ENCODE measurements at places on chromosomes 6 and 20. TPM values are rescaled to one million over a fixed set of nuclear protein-coding genes. Genes with fewer than 3 reads are reported as not detected.

GRCh38 chr6:11190625-11191245 is 41.7 kb downstream of the NEDD9 start:
- no peaks in the 10 kb centered on the region for H3K4me1 ChIP-seq
- DNase-seq, result no peak
- no peak overlapping the region for H3K4me3 ChIP-seq

EFCAB8 gene
- 2.8 TPM for total RNA-seq

DNA sequence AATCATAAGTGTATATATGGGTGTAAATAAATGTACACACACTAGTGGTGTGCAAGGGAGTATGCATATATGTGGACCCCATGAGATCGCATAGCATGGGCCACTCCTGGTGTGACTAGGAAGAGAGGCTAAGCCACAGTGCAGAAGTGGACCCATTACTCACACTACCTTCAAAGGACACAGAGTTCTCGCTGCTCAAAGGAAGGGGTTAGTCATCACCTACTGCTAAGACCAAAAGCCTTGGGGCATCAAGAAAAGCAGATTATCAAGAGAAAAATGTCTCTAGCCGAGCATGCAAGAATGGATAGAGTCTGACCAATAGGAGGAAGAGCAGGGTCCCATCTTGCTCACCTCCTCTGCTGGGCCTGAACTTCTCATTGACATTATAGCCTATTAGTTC is 195.5 kb downstream of the MAFB start:
- no peak for DNase-seq
- no peak overlapping the region for H3K27ac ChIP-seq
- H3K4me3 ChIP-seq, result no peak overlapping the region
- no peaks in the 10 kb centered on the region for H3K4me1 ChIP-seq
- H3K27me3 ChIP-seq, result no peaks in the 10 kb centered on the region
- no peaks in the 10 kb centered on the region for H3K36me3 ChIP-seq

GMEB2 gene
- total RNA-seq, result 26.7 TPM

DNA sequence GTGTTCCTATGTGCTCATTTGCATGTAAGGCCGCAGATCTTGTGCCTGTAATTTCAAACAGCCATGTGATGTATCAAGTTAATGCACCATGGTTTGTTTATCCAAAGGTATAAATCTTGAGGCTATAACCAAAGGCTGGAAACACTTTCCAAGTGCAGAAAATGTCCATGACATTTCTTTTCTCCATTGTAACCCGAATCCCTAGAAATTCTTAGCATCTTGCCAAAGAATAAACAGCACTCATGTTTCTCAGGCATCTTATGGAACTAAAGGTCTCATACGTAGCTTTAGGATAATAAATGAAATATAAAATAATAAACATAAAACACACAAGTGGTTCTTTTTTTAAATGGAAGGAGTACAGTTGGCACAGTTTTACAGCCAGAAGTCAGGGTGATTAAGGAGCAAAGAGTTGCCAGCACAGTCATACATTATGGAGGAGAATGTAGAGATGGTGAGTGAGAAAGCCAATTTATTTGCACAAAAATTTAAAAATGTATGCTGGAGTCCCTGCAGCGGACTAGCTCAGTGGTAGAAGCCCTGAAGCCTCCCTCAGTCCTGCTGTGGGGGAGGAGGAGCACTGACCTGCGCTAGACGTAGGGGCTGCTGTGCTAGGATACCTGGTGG is 18.0 kb downstream of the CDH26 start:
- H3K36me3 ChIP-seq, result no peaks in the 10 kb centered on the region
- DNase-seq, result no peak
- no peaks in the 10 kb centered on the region for H3K4me1 ChIP-seq
- no peak overlapping the region for H3K4me3 ChIP-seq
- H3K27ac ChIP-seq, result no peak overlapping the region

DNA sequence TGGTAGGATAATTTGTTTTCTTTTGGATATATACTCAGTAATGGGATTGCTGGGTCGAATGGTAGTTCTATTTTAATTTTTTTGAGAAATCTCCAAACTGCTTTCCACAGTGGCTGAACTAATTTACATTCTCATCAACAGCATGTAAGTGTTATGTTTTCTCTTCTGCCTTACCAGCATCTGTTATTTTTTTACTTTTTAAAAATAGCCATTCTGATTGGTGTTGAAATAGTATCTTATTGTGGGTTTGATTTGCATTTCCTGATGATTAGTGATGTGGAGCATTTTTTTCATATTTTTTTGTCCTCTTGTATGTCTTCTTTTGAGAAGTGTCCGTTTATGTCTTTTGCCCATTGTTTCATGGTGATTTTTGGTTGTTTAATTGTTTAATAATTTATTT is 11.9 kb downstream of the HINT3 start:
- H3K27ac ChIP-seq, result no peak overlapping the region
- peaks cover 11% of the 10 kb centered on the region for H3K36me3 ChIP-seq
- DNase-seq, result no peak
- no peaks in the 10 kb centered on the region for H3K27me3 ChIP-seq

KHDC1 gene
- 0.66 TPM for total RNA-seq

- no peak overlapping the region for H3K27ac ChIP-seq
- H3K36me3 ChIP-seq, result no peaks in the 10 kb centered on the region
- no peak for DNase-seq
- H3K27me3 ChIP-seq, result no peaks in the 10 kb centered on the region
- H3K4me3 ChIP-seq, result no peak overlapping the region
These were observed 4.1 kb upstream of the KCNQ5 start for GRCh38 chr6:72617721-72618120.

GRCh38 chr6:139265512-139266190 is 26.1 kb downstream of the TXLNB start:
- no peak overlapping the region for H3K4me3 ChIP-seq
- H3K27me3 ChIP-seq, result no peaks in the 10 kb centered on the region
- H3K36me3 ChIP-seq, result no peaks in the 10 kb centered on the region
- peaks cover 10% of the 10 kb centered on the region for H3K4me1 ChIP-seq
- H3K27ac ChIP-seq, result no peak overlapping the region
- DNase-seq, result no peak

GRCh38 chr20:43040427-43040826 is 149.3 kb downstream of the PTPRT start:
- no peak overlapping the region for H3K27ac ChIP-seq
- H3K4me1 ChIP-seq, result no peaks in the 10 kb centered on the region
- no peak for DNase-seq
- H3K27me3 ChIP-seq, result no peaks in the 10 kb centered on the region
- no peaks in the 10 kb centered on the region for H3K36me3 ChIP-seq
- no peak overlapping the region for H3K4me3 ChIP-seq

- peaks cover 9% of the 10 kb centered on the region for H3K4me1 ChIP-seq
- H3K36me3 ChIP-seq, result no peaks in the 10 kb centered on the region
- H3K27ac ChIP-seq, result no peak overlapping the region
- DNase-seq, result no peak
- H3K27me3 ChIP-seq, result no peaks in the 10 kb centered on the region
- H3K4me3 ChIP-seq, result no peak overlapping the region
These were observed 42.5 kb downstream of the LYRM2 start for GRCh38 chr6:89596056-89596455.

DNA sequence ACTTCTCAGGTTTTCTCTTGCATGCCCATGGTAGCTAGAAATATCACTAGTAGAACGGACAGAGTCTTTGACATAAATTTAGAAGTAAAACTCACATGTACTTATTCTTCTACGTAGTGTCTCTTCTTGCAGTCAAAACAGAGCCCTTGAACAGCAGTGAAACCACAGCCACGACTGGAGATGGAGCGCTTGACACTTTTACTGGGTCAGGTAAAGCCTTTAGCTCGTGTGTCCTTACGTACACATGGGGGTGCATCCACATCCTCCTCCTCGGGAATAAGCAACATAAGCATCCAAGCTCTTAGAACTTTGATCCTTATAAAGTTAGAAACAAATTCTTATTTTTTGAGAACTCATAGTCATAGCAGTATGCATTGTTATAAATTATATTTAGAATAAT is 215.3 kb downstream of the EYA4 start:
- H3K27me3 ChIP-seq, result no peaks in the 10 kb centered on the region
- no peaks in the 10 kb centered on the region for H3K4me1 ChIP-seq
- no peak overlapping the region for H3K4me3 ChIP-seq
- no peaks in the 10 kb centered on the region for H3K36me3 ChIP-seq
- no peak for DNase-seq
- H3K27ac ChIP-seq, result no peak overlapping the region

DNA sequence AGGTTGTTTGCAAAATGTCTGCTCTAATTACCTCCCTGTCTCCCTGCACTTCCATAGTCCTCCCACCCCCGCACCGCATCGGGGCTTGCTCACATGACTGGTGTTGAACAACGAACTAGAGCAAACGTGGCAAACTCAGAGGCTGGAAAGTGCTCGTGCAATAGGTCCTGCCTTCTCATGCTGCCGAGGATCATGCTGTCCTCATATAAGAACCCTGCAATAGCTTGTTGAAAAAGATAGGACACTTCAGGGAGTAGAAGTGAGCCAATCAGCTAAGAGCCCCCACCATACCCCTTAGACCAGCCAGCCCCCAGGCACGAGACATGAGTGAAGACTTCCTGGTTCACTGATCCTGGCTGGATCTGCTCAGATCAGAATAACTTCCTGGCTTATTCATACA is 219.2 kb downstream of the C6orf118 start:
- H3K4me1 ChIP-seq, result no peaks in the 10 kb centered on the region
- DNase-seq, result no peak
- H3K27ac ChIP-seq, result no peak overlapping the region
- H3K27me3 ChIP-seq, result no peaks in the 10 kb centered on the region
- H3K4me3 ChIP-seq, result no peak overlapping the region
- H3K36me3 ChIP-seq, result no peaks in the 10 kb centered on the region

DNA sequence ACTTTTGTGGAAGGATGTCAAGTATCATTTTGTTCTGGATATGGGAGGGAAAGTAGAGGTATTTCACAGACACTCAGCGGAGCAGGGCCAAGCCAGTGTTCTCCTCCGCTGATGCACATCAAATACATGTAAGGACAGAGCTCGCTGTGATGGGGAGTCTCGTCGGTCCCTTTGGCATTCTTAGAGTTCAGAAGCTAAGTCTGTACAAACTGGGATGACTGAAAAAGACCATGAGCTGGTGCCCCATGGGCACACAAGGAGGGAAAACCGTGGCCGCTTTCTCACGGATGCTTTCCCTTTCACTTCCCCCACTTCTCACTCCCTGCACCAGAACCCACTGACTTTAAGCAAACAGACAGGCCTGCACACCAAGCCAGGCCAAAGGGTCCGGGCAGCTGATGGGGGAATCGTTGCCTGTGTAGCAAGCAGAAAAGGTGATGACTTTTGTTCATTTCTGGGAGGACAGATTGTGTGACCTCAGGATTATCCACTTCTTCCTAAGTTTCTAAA is 27.7 kb upstream of the MPC1 start:
- H3K36me3 ChIP-seq, result no peaks in the 10 kb centered on the region
- H3K27ac ChIP-seq, result no peak overlapping the region
- H3K4me1 ChIP-seq, result peaks cover 48% of the 10 kb centered on the region
- no peak overlapping the region for H3K4me3 ChIP-seq

GRCh38 chr20:32337937-32338661 is 20.0 kb upstream of the ASXL1 start:
- H3K27me3 ChIP-seq, result no peaks in the 10 kb centered on the region
- no peak overlapping the region for H3K4me3 ChIP-seq
- H3K36me3 ChIP-seq, result no peaks in the 10 kb centered on the region

DNA sequence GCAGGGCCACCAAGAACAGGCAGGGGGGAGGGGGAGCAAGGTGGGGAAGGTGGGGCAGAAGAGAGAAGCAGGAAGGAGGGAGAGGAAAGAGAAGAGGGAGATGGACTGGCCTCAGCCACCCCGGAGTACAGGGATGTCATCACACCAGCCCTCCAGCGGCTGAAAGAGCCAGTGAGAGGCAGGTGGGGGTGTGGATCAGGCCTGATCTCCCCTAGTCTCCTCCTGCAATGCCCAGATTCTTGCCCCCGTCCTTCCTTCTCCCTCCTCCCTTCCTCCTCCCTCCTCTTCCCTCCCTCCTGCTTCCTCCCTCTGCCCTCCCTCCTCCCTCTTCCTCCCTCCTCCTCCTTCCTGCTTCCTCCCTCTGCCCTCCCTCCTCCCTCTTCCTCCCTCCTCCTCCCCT is 61.5 kb downstream of the YTHDF1 start:
- no peaks in the 10 kb centered on the region for H3K36me3 ChIP-seq
- DNase-seq, result no peak
- H3K4me1 ChIP-seq, result no peaks in the 10 kb centered on the region
- no peaks in the 10 kb centered on the region for H3K27me3 ChIP-seq
- no peak overlapping the region for H3K4me3 ChIP-seq

- no peak for DNase-seq
- no peak overlapping the region for H3K4me3 ChIP-seq
- no peaks in the 10 kb centered on the region for H3K27me3 ChIP-seq
These were observed 28.0 kb downstream of the ARFGEF2 start for GRCh38 chr20:48949304-48950170.

GRCh38 chr20:24543168-24543567 is 73.7 kb downstream of the SYNDIG1 start:
- no peak for DNase-seq
- no peak overlapping the region for H3K4me3 ChIP-seq
- H3K4me1 ChIP-seq, result no peaks in the 10 kb centered on the region
- H3K27ac ChIP-seq, result no peak overlapping the region

SEL1L2 gene
- not detected for total RNA-seq

GRCh38 chr6:15358579-15359327 is 112.9 kb downstream of the JARID2 start:
- DNase-seq, result no peak
- no peak overlapping the region for H3K27ac ChIP-seq
- H3K27me3 ChIP-seq, result no peaks in the 10 kb centered on the region
- H3K36me3 ChIP-seq, result no peaks in the 10 kb centered on the region
- H3K4me1 ChIP-seq, result peaks cover 18% of the 10 kb centered on the region

ACTL10 gene
- 0.66 TPM for total RNA-seq

CTAGE9 gene
- not detected for total RNA-seq

- H3K36me3 ChIP-seq, result peaks cover 96% of the 10 kb centered on the region
- peaks cover 6% of the 10 kb centered on the region for H3K4me1 ChIP-seq
- H3K27me3 ChIP-seq, result no peaks in the 10 kb centered on the region
- no peak overlapping the region for H3K4me3 ChIP-seq
These were observed 28.6 kb downstream of the DDX27 start for GRCh38 chr20:49247792-49248191.

GRCh38 chr6:146444189-146444588 is 99.4 kb upstream of the RAB32 start:
- no peaks in the 10 kb centered on the region for H3K36me3 ChIP-seq
- no peak for DNase-seq
- no peaks in the 10 kb centered on the region for H3K27me3 ChIP-seq
- no peak overlapping the region for H3K27ac ChIP-seq
- H3K4me1 ChIP-seq, result no peaks in the 10 kb centered on the region
- no peak overlapping the region for H3K4me3 ChIP-seq

- no peak within 1 kb of the TSS for H3K4me3 ChIP-seq
- no peak for DNase-seq
- H3K27me3 ChIP-seq, result peaks cover 3% of the 10 kb centered on the region
- H3K36me3 ChIP-seq, result no peaks in the 10 kb centered on the region
- H3K27ac ChIP-seq, result no peak within 1 kb of the TSS
- H3K4me1 ChIP-seq, result no peaks in the 10 kb centered on the region
These were observed at the start of gene TMEM74B for GRCh38 chr20:1184638-1185315. TMEM74B (minus strand) TSS chr20:1184981; CDS start chr20:1183801, 1,180 bp downstream.

DNA sequence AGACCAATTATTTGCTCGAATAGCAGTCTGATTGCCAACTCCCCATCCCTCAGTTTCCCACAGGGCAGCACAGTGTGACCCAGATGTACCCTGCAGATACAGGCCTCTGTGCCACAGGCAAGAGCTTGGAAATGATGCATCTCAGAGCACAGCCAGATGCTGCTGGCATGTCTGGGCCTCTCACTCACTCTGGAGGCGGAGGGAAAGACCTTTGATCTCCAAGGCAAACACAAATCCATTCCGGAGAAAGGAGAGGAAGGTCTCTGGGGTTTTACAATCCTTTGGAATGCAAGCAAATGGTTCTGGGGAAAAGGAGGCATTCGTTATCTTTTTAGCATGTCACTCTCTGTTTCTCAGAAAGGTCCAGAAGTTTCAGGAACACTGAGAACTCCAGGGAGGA is 74.2 kb downstream of the RIOK1 start:
- H3K4me3 ChIP-seq, result no peak overlapping the region
- H3K36me3 ChIP-seq, result no peaks in the 10 kb centered on the region
- H3K4me1 ChIP-seq, result no peaks in the 10 kb centered on the region
- H3K27ac ChIP-seq, result no peak overlapping the region
